ENCODE measurements at places on chromosomes 5 and 9. TPM values are rescaled to one million over a fixed set of nuclear protein-coding genes. Genes with fewer than 3 reads are reported as not detected.

The NR2F1-AS1 gene
- total RNA-seq = not detected

The PDCD1LG2 gene
- total RNA-seq = 0.83 TPM

The OLFM1 gene
- not detected for total RNA-seq

The BARHL1 gene
- not detected for total RNA-seq

DNA sequence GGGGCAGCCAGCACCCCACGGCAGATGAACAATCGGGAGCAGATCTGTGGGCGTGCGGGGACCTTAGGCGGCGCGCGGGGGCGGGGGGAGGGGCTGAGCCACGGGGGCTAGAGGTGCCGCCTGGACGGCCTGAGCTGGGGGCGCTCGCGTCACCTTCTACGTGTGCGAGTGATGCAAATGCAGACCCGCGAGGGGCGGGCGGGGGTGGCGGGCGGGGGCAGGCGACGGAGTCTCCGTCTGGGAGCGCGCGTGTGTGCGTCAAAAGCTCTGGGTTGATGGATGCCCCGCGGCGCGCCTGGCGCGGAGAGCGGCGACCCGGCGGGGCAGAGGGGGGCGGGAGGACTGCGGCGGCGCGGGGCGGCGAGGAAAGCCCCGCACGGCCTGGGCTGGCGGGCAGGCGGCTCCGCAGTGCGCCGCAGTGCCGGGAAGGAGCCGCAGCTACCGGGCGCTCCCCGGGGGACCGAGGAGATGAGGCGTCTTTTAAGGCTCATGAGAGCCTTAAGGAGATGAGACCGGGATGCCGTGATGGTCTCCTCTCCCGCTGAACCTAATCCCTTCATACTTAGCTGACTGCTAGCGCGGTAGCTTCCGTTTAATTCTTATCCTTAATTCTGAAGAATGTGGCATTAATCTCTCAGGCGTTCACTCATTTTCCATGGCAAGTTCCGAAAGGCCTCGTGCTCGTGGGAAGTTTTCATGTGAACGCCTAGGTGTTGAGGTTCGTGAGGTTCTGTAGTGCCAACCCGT lies 1.5 kb downstream of the SV2C start:
- peak; percentile 23 for DNase-seq

- DNase-seq = no peak
These were observed 1.5 kb upstream of the KCNN2 start for GRCh38 chr5:114360357-114360756.

DNA sequence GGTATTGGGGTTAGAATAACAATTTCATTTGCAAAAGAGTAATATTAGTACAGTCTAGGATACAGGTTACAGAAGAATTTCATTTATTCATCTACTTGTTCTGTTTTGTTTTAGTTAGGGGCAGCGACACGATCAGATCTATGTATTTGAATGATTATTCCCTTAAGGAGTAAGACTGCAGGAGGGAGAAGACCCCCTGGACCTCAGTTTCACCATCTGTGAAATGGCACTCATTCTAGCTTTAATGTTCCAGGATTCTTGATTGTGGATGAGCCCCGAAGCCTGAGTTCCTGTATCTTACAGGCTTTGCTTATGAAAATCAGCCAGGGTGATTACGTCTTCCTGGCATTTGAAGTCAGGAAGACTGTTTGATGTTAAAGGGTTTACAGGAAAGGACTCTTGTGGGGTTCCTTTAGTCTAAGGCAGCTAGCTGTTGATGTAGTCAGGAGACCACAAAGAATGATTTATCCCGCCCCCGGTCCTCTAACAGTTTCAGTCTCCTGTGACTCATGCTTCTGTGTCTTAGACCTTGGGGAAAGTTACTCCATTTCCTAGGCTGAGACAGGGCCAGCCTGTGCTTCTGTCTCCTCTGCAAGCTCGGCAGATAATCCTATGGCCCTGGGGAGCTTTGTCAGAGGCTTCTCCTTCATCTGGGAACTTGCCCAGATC lies 11.5 kb downstream of the SMIM3 start:
- DNase-seq = peak; percentile 88

DNA sequence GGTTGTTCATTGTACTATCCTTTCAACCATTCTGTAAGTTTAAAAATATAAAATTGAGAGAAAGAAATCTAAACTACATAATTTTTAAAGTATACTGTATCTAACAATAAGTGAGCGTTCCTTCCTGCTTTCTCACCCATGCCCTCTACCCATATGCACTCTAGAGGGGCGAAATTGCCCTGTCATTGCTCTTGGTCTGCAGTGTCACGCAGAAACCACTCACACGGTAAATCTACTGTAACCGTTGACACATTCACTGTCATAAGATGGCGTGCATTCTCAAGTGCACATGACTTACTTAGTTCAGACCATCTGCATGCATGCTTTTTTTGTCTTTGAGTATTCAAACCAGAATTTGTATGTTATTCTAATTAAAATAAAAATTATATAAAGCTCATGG lies 55.7 kb upstream of the NIPBL start:
- no peak for DNase-seq

- no peak for DNase-seq
These were observed 1923.4 kb upstream of the CDH9 start for GRCh38 chr5:28961816-28962215.

DNA sequence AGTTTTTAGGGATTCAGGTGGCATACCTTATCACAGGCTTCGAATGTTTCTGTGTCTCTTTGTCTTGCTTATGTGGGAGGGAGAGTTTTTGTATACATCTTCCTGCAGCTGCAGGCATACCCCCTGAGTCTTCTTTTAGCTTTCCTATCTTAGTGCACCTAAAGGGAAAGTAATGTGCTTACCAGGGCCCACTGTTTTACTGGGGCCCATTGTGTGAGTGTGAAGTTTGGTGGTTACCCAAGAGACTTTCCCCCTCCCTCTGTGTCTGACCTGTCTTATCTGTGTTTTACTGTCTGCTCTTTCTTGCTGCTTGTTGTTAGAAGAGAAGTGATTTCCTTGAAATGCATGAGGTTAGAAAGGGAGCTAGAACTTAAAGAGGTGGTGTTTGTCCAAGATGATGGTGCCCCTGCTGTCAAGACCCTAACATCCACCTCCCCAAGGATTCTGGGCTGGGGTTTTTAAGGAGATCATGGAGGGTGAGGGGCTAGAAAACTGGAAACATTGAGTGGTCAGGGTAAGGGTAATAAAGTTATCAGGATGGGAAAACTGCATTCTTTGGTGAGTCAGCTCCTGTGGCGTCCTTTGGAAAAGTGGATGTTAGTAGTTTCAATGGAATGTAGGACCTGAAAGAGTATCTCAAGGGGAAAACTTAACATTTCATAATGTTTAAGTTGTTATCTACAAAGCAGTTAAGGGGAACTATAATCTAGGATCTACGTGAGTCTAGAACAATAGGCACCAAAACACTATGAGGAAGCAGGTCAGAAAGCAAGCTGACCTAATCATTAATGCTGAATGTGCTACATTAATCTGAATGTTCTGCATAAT lies 583.5 kb upstream of the TUSC1 start:
- DNase-seq = no peak

GRCh38 chr5:73201547-73202513 lies 28.8 kb downstream of the TMEM174 start:
- DNase-seq = peak; percentile 81

DNA sequence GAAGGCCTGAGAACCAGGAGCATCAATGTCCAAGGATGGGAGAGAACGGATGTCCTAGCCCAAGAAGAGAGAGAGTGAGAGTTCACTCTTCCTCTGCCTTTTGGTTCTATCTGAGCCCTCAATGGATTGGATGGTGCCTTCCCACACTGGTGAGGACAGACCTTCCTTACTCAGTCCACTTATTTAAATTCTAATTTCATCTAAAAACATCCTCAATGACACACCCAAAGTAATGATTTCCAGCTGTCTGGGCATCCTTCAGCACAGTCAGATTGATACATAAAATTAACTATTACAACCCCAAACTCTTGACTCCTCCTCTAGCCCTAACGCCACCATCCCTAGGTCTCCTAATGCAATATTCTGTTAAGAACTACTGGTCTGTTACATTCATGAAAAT lies 122.0 kb downstream of the GAS1 start:
- DNase-seq = no peak

- no peak for DNase-seq
These were observed 390.6 kb downstream of the DNAH5 start for GRCh38 chr5:13553896-13554295.

GRCh38 chr5:158560170-158560569 lies 539.5 kb downstream of the EBF1 start:
- DNase-seq = no peak

DNA sequence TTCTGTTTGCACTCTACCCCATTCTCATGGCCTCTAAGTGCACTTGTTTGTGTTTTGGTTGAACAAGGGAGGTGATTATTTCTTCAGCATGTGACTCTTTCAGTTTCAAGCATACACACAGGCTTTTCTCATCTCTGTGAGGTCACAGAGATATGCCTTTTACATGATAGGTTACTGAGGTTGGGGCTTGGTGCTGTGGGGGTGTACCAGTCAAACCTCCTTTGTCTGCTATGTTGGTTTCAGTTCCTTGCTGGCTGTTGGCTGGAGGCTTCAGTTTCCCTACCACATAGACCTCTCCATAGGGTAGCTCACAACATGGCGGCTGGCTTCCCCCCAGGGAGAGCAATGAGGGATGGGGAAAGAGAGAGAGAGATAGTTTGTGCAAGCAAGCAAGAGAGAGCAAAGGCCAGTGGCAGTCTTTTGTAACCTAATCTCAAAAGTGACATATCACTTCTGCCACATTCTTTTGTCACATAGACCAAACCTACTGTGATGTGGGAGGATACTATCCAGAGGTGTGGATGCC lies 96.7 kb upstream of the SEMA6A start:
- DNase-seq = no peak

DNA sequence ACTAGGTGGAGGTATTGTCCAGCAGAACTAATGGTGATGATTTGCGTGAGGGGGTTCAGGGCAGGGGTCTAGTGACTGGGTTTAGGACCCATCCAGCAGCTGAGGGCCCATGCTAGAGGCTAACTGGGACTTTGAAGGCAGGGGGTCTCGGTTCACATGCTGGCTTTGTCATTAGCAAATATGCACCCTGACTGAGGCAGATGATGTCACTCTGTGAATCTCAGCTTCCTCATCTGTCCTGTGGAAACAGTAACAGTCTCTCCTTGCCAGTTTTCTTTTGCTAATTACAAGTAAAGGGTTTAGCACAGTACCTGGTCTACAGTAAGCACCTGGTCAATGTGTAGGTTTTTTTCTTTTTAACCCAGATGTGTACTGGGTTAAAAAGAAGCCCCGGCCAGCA lies 5.2 kb downstream of the SH2D3C start:
- no peak for DNase-seq

- DNase-seq = no peak
These were observed 6.1 kb upstream of the ZFAND5 start for GRCh38 chr9:72371151-72371550.

GRCh38 chr9:97954550-97954989 lies 16.6 kb upstream of the HEMGN start:
- peak; percentile 66 for DNase-seq

- DNase-seq = no peak
These were observed 624.1 kb downstream of the ISL1 start for GRCh38 chr5:52007230-52007858.

GRCh38 chr5:180555168-180555921 lies 36.0 kb downstream of the SCGB3A1 start:
- no peak for DNase-seq

GRCh38 chr5:157559301-157559700 lies 16.3 kb downstream of the ADAM19 start:
- no peak for DNase-seq

DNA sequence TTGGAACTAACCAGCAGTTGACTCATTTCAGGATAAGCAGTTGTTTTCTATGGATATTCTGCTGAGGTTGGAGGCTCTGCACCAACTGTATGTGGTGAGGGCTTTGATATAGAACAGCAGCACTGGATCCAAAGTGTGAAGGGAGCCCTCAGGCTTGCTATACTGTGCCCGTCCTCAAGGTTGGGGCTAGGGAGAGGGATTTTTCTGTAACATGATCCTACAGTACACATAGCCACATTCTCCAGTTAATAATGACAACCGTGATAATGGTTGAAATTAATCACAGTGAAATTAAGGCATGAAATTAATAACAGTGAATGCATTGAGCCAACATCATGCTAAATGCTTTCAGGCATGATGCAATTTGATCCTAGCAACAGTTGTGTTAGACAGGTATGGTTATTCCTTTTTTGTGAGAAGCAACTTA lies 36.7 kb downstream of the ARHGAP26 start:
- no peak for DNase-seq

- no peak for DNase-seq
These were observed 22.2 kb upstream of the EEIG1 start for GRCh38 chr9:128002959-128003358.

DNA sequence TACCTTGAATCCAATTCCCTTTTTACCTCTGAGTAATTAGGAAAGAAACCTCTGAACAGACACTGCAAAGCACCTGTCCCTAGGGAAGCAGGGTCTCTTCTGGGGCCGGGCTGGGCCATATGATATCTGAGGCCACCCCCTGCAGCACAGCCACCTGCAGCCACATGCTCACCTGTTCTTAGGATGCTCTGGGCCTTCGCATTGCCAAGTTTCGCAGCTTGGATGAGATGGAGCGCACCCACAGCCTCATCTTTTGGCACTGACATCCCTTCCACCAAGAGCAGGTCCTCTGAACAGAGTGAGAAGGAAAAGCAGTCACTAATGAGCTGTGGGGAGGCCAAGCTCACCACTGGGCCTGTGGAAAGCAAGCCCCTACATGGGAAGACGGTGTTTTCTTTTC lies 27.3 kb downstream of the CLTA start:
- DNase-seq = no peak

DNA sequence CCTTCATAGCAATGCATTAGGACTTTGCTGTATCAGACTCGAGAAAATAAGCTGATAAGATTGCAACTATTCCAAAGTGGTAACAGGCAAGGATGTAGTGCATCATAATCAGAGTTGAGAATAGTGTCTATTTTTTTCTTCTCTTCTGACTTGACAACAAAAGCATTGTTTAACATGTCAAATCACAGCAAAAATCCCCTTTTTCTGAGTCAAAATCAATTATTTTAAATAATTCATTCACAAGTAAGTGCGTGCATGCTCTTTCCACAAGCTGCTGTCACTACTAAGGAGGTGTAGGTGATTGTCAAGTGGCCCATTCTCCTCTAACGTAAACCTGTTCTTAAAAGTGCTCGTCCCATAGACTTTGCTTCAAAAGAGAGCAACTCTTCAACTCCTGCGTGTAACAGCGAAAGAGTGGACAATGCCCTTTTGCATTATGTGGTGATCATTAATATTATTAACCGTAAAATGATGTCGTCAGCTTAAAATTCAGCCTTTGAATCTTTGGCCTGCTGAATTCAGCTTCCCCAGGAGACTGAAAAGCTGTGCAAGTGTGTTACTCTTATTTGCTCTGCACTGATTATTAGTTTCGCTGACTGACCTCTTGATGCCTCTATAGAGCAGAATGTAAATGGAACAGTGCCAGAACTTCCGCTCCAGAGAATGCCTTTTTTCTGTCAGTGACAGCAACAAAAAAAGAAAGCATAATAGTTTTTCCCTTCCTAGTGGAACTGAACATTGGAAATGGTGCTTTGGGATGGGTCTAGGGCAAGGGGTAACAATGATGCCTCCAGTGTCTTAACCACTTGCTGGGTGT lies 680.8 kb upstream of the SEMA6A start:
- DNase-seq = no peak
